Memory B cell (primary cell): ENCODE measurements at places on chromosomes 6 and 20.

GRCh38 chr20:37989601-37990295 is 43.5 kb downstream of the TTI1 start:
- DNase-seq, result no peak

- DNase-seq, result no peak
Observed at GRCh38 chr20:58906894-58907293, 54.4 kb downstream of the GNAS start.

GRCh38 chr20:47224300-47224791 is 132.2 kb downstream of the ZMYND8 start:
- no peak for DNase-seq

GRCh38 chr6:153038378-153039057 is 36.0 kb upstream of the MTRF1L start:
- DNase-seq, result no peak

DNA sequence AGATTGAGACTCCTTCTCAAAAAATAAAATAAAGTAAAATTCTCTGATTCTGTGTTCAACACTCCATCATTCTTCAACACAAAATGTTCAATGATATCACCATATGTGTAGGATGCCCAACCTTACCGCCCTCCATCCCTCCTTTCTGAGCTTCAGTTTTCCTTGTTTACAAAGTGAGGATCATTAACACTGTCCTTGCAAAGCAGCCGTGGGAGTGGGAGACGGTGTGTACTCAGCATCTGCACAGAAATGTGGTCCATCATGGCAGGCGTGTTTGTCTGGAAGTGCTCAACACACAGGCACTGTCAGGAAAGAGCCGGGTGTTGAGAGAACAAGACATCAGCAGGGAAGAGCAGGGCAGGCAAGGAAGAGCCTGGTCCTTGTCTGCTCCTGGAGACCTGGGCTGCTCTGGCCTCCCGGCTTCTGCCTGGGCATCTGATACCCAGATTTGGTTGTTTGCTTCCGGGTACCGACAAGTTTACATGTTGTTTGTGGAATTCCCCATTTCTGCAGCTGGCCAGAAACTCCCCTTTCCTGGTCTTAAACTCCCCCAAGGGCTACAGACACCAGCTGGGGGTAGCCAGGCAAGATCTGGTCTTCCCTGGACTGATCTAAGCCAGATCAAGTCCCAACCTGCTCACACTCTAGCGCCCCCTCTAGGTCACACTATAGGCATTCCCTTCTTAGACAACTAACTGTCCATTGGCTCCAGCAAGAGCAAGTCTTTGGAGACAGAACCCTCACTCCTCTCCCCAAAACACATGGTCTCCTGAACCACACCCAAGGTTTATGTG is 26.7 kb upstream of the TTPAL start:
- DNase-seq, result peak; percentile 11

DNA sequence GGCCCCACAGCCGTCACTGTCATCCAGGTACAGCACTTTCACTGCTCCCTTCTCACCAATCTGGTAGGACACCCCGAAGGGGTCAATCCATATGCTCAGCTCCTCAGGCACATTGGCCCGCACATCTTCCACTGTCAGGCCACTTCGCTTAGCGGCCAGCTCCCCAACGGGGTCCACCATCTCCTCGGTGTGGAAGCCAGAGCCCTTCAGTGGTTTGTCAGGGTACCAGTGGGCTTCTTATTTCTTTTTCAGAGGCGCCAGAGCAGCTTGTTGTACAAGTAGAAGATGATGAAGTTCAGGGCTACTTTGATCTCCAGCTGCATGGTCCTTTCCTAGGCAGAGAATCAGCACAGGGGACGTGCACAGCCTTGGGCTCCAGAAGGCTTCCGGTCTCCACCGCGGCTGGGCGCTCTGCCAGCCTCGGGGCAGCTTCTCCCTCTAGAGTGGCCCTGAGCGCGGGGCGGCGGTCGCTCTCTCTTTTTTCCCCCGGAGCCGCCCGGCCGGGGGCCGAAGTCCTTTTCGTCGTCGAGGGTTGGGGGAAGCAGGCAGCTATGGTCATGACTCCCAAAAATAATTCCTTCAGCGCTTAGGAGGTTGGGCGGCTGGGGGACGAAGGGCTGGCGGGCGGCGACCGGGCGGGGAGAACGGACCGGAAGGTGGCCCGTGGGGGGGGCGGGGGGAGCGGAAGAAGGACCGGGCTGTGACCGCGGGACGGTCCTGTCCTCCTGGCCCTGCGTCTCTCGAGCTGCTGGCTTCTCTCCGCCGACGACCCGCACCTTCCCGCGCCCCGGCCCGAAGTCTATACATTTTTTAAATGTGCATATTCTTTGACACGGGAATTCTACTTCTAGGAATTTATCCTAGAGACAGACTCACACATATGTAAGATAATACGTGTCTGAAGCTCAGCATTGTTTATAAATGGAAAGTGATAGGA is 6.5 kb upstream of the ZSCAN9 start:
- no peak for DNase-seq

DNA sequence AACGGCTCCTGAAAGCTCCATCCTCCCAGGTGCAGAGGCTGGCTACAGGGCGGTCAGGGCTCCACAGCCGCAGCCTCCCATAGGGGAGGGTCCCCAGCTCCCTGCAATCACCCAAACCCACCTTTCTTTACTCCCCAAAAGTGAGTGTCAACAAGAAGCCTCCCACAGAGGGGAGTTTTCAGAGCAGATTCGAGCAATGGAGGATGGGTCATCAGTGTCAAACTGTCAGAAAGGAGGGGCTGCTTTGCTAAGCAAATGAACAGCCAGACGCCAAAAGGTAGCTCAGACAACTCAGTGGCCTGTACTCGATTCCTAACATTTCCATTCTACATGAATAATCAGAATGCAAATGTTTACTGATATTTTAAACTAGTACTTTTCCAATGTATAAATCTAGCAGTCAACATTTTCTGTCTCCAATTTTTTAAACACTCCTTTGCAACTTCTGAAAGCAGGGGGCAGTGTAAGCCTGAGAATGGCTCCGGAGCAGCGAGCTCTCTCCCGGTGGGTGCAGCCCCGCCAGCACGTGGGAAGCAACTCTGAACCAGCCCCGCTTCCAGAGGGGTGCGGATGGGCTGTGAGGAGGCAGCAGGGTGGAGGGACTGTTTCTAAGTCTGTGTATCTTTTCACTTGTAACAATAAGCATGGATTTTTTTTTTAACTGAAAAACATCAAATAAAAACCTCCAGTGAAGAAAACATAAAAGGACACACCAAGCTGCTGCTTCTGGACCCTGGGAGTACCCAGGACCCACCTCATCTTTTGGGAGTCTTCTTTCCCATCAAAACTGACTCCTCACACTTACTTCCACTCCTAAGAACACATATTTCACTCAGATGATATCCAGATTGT is 54.9 kb downstream of the TAF4 start:
- peak; percentile 59 for DNase-seq

DNA sequence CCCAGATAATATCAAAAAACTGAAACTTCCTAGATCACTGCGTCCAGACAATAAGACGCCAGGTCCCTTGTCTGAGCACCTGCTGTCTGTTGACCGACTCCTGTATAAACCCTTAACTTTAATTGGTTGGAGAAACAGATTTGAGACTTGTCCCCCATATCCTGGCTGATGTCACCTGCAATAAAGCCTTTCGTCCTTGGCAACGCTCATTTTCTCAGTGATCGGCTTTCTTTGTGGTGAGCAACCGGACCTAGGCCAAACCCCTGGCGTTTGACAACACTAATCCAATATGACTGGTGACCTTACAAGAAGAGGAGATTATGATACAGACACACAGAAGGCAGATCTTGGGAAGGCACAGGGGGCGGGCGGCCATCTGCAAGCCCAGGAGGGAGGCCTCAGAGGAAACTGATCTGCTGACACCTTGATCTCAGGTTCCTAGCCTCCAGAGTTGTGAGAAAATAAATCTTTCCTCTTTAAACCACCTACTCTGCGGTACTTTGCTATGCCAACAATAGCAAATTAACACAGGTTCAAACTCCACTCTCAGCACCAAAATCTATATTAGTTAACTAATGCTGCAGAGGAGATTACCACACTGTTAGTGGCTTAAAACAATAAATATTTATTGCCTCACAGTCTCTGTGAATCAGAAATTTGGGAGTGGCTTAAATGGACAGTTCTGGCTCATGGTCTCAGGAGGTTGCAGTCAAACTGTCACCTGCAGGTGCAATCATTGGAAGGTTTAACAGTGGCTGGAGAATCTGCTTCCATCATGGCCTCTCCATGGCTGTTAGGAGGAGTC is 178.7 kb downstream of the OTOR start:
- no peak for DNase-seq

- DNase-seq, result no peak
Observed at GRCh38 chr20:11895861-11896387, 21.8 kb upstream of the BTBD3 start.

DNA sequence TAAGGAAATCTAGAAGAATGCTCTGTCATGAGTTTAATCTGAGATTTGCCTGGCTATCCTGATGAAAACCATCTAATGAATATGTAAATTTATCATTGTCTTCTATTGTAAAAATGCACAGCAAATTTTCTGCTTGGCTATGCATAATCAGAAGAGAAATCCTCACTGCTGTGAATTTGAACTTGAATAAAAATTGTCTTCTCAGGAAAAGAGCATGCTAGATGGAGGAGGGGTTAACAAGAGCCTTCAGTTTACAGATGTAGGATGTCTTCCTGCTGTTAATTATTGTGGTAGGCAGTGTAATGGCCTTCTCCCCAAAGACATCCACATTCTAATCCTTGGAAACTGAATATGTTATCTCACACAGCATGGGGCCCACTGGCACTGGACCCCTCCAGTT is 45.8 kb downstream of the ANKEF1 start:
- DNase-seq, result no peak

GRCh38 chr20:54065601-54066038 is 4.8 kb downstream of the BCAS1 start:
- no peak for DNase-seq

DNA sequence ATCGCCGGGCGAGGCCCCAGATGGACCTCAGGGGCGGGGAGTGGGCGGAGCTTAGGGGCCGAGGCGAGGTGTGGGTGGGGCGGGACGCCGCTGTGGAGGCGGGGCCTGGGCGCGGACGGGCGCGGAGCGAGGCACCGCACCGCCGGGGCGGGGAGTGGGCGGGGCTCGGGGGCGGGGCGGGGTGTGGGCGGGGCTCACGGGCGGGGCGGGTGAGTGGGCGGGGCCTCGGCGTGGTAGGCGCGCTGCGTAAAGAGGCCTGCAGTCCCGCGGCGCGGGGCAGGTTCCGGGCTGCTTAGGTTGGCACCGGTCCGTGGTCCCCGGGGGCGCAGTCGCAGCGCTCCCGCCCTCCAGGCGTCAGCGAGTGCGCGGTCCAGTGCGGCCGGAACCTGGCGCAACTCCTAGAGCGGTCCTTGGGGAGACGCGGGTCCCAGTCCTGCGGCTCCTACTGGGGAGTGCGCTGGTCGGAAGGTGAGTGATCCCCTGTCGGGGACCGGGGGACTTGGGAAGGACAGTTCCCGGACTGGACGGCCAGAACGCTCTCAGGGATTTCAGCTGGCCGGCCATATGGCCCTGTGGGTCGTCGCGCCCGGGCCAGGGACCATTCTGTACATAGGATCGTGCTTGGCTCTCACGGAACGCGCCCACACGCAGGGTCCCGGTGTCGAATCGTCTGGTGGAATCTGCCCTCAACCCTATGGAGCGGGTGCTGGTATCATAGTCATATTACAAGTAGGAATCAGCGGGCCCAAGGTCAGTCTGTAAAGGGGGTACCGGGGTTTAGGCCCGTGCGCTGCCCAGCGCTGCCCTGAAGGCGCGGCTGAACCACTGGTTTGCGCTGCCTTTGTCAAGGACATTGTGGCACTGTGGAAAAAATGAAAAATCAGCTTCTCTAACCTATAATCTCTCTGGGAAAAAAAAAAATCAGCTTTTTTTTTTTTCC is at the start of gene NQO2:
Gene NQO2 (plus strand): TSS at position 277 of the 940 bp plus-strand sequence. CDS start 6,659 bp downstream, outside the sequence.
- peak; percentile 85 for DNase-seq

DNA sequence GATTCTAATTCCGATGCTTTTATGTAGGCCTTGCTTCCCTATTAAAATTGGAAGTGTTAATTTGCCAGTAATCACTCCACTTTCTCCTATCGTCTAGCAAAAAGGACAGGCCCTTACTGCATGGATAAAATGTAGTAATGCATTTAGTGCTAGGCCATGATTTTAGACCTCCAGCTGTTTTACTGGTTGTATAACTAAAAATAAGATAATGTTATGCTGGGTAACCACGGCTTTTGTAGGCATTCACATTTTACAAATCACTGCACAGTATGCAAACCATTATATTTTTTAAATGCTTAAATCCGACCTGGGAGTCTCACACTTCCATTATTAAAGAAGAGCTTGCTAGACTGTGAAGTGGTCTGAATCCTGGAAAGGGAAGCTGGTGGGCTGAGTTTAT is 179.5 kb downstream of the TFAP2A start:
- DNase-seq, result no peak

DNA sequence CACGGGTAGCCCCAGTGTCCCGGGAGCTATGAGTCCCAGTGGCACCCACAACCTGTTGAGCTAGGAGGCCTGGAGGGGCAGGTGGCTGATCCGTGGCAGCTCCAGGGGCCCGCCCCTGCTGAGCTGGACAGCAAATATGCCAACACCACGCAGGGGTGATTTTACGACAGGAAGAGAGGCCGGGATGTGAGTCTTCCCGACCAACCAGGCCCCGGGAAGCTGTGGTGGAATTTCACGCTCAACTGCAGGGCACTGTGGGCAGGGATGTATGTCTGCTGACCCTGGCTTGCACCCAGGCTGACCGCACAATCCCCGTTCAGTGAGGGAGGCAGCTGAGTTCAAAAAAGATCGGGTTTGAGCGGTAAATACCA is 183.9 kb downstream of the ERMARD start:
- no peak for DNase-seq

DNA sequence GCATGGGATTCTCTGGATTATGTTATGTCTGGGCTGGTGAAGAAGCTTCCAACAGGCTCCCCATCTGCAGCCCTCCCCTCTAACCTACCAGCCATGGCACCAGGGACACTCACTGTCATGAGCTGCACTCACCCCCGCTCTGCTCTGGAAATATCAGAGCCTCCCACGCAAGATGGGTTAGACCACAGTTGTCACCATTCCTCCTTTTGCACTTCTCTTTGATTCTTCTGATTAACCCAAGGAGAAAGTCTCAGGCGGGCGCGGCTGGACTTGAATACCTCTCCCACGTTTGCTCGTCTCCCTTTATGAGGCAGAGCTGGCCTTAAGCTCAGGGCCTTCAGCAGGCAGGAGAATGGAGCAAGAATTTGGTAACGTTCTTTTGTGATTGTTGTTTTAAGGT is 128.1 kb downstream of the CEBPB start:
- no peak for DNase-seq

GRCh38 chr6:46715141-46715540 is 20.0 kb downstream of the PLA2G7 start:
- DNase-seq, result no peak

DNA sequence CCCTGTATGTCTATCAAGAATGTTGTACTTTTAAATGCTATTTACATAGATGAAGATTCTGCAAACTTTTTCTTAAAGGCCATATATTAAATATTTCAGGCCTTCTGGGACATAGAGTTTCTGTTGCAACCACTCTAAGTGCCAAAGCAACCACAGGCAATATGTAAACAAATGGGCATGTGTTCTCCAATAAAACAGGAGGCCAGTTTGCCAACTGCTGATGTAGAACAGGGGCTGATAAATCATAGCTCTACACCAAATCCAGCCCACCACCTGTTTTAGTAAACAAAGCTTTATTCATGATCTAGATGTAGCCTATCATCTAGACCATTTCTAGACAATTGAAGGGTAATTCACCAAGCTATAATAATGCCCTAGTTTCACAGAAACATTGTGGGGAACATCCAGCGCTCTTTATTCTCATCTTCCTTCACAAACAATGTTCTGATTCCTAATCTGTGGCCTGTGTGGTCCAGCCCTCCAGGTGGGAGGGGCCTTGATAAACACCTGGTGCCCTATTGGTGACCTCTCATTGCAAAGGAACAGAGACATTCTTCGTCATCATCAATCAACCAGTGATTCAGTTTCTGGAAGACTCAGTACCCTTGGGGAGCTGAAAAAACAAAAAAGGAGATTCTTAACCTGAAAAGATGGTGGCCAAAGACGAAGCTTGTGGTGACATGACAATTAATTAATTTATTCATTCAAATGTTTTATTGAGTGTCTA is 80.2 kb downstream of the PREP start:
- no peak for DNase-seq
